Stimulated activated CD4-positive, alpha-beta T cell treated with anti-CD3 and anti-CD28 coated beads, TNF-alpha, amount 100 ng/mL, for 24 hours (primary cell): ENCODE measurements at places on chromosomes 16 and 17.

- no peak for DNase-seq
Observed at GRCh38 chr16:86975445-86975844, 341.7 kb downstream of the C16orf95 start.

DNA sequence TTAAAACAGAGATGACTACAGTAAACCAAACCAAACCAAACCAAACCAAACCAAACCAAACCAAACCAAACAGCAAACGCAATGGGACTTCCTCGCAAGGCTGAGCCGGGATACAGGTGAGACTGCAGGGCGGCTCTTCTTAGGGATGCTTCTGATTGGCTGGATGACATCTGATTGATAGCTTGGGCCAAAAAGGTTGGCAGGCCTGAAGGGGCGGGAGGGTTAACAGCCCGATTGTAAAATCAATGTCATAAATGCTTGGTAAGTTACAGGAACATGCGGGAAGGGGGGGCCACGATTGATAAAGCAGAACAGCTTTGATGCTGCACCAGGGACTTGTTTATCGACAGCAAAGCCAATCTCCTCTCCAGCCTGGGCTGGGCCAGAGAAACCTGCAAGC, 86.1 kb downstream of the ZFHX3 start:
- no peak for DNase-seq

- no peak for DNase-seq
Observed at GRCh38 chr16:68365167-68365817, 54.5 kb downstream of the PRMT7 start.

- DNase-seq: no peak
Observed at GRCh38 chr17:81092518-81093095, 57.7 kb downstream of the BAIAP2 start.

DNA sequence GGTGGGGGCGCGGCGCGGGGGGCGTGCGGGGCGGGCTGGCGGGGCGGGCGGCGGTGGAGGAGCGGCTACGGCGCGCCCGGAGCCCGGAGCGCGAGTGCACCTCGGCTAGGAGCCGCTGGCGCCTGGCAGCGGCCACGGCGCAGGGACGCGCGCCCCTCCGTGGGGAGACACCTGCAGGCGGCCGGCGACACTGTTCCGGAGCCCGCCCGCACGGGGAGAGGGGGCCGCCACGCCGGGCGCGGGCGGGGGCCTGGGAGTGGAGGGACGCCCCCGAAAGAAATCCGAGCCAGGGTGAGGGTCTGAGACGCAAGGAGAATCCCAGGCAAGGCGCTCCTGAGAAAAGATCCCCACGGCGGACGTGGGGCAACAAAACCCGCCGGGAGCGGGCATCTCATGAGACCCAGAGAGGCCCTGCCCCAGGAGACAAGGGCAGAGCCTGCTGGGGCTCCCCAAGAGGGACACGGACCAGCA, at the start of gene GSG1L:
Gene GSG1L, minus strand, starts transcription at position 124 of the 471 bp plus-strand sequence. CDS start 290 bp downstream, outside the sequence.
- peak; percentile 6 for DNase-seq

DNA sequence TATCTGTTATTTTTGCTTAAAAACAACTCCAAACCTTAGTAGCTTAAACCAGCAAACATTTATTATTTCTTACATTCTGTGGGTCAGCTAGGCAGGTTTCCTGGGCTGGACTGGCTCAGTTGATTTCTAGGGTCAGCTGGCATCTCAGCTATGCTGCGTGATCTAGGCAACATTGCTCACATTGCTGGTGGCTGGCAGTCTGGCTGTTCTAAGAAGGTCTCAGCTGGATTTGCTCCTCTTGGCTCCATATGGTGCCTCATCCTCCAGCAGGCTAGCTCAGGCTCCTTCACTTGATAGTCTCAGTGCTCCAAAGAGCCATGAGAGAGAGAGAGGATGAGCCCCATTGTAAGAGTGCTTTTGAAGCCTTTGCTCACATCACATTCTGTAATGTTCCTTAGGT, 470.6 kb upstream of the CDH5 start:
- no peak for DNase-seq

DNA sequence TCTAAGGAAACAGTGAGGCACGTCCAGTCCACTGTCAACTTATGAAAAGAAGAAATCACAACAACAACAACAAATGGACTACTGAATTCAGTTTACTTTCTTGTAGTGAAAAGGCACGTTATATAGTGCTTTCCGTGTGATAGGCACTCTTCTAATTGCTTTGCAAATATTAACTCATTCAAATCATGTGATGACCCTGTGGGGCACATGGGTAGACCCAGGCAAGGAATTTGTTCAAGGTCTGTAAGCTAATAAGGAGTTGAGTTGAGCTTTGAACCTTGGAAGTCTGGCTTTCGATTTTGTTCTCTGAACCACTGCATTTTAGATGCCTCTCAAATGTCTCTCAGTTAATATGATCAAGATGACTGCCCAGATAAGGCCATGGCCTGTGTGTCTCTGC, 295.1 kb upstream of the RBFOX1 start:
- DNase-seq: no peak

- no peak for DNase-seq
Observed at GRCh38 chr16:20850981-20851380, 44.7 kb downstream of the REXO5 start.

DNA sequence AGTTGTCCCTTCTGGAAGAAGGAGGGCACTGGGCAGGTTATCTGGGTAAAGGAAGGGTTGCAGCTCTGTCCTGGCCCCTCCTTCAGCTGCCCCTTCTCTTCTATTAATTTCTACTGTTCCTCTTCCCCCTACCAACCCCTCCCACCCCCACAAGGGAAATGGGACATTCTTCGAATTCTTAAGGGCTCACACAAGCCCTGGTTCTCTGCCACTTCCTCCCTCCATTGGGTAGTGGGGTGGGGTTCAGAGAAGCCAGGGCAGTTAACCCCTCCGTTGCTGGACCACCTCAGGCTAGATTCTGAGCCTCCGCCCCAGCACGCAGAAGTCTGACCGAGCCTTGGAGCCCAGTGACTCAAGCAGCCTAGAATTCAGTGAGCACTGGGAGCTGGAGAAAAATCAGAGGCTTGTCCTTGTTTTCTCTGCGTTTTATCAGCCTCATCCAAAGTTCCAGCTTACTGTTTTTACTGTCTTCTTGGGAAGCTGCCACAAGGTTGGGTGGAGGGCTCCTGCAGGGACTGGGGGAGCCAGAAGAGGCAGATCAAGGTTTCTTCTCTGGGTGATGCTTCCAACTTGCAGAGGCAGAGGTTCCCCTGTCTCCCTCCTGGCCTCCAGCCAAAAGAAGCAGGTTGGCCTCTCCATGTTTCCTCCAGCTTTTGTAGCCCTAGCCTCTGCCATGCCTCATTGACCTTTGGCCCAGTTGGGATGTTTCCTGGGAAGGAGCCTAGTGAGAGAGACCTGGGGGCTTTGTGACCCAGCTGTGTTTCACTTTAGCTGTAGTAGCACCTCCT, 10.2 kb downstream of the LASP1 start:
- no peak for DNase-seq

- DNase-seq: no peak
Observed at GRCh38 chr16:69720822-69721430, 5.4 kb downstream of the NQO1 start.

- DNase-seq: no peak
Observed at GRCh38 chr16:80372341-80372740, 168.5 kb upstream of the DYNLRB2 start.

- no peak for DNase-seq
Observed at GRCh38 chr17:82330322-82331239, 3.0 kb downstream of the SECTM1 start.

GRCh38 chr17:44940317-44940716, 7.3 kb downstream of the KIF18B start:
- no peak for DNase-seq

DNA sequence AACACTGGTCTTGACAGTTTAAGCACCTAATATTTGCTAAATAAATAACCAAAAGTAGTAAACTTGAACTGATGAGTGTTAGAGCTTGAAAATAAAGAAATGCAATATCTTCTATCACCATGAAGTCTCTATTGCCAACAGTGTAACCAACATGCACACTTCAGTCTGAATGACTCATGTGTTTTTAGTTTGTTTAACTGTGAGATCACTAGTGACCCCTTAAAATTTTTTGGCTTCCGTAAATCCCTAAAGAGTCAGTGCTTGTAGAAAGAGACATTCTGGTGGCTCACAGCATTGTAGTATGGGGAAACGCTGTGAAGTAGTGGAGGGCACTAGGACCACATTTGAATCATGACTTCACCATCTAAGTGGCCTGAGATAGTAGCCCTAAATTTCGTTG, 341.1 kb downstream of the PMP22 start:
- DNase-seq: no peak

- no peak for DNase-seq
Observed at GRCh38 chr16:88608076-88608475, 30.3 kb upstream of the IL17C start.

DNA sequence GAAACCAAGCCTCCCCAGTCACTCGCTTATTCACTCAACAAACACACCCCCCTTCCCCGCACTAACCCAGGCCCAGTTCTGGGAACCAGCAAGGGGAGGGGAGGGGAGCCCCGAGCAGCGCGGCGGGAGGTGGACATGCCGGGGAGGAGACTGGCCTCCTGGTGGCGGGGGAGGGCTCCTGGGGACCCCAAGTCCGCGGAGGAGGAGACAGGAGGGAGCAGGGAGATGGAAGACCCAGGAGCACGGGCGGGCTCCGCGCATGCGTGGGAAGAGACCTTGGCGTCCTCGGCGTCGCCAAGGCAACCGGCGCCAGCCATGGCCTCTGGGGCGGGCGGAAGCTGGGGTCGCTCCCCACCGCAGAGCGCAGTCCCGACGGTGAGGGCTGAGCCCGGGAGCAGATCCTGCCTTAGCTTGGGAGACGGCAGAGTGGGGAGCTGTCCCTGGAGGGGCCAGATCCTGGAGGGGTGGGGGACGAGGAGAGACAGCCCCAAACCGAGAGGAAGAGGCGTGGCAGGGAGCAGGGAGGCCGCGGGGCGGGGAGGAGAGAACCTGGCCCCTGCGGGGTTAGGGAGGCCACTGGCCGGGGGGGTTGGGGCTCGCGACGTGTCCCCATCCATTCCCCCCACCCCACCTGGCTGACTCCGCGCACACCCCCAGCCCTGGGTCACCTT, at the start of gene PRR29:
Gene PRR29, plus strand, starts transcription at position 302 of the 671 bp plus-strand sequence. Its CDS starts 14 bp downstream, at position 316.
- peak; percentile 49 for DNase-seq

DNA sequence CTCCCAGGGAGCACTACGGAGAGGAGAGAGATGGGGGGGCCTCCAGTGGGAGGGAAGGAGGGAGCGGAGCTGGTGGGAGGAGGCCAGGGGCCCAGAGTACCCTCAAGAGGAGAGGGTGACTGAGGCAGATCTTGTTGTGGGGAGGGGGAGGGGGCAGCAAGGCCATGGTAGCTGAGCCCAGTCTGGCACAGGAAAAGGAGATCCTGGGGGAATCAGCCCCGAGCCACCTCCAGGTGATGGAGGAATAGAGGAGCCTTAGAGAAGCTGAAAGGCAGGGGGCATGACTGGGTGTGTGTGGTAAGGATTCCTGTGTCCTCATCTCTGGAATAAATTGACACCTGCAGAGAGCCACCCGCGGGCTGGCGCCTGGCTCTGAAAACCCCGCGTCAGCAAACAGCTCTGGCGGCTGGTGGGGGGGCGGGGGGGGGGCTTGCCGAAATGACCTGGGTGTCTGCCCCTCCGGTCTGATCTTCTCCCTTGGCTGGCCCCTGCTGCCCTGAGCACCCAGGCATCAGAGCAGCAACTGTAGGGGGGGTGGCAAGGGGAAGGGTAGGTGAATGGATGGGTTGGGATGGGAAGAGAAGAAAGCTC, 1.3 kb upstream of the NLGN2 start:
- DNase-seq: no peak

DNA sequence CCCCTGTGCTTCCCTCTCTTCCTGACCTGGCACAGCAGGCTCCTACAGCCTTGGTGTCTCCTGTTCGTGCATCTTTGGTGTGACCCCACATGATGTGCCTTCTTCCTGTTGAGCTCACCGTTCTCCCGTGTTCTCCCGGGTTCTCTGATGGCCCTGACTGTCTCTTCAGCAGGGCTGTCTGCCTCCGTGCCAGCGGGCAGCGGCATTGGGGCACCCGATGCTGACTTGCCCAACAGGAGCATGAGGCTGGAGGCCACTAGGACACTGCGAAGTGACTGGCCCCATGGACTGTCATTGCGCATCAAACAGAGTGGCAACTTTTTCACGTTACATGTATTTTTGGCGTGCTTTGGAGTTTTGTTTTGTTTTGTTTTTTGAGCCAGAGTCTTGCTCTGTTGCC, 22.4 kb downstream of the CRAMP1 start:
- no peak for DNase-seq

DNA sequence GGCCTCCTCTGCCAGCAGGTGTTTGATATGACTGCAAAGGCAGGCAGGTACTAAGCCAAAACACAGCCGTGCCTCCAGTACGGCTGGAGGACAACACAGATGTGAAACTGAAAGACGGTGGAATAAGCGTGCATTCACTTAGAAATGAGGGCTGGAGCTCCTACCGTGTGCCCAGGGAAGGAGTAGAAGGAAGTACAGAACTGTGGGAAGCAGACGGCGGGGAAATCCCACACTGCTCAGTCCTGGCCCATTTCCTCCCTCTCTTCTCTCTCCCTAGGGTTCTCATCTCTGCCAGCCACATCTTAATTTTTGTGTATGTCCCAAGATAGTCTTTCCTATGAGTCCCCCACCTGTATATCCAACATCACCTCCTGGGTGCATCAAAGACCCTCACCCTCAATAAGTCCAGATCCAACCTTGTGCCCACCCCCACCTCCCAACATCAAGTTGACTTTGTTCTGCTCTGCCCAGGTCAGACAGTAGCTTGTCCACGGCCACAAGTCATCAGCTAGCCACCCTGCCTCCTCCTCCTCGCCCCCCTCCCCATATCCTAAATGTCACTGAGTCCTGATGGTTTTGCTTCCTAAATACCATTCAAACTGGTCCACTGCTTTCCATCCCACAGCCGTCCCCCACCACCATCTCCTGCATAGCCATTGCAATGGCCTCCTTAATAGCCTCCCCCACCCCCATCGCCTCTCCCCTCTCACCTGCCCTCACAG, 77.1 kb upstream of the RPL38 start:
- no peak for DNase-seq

DNA sequence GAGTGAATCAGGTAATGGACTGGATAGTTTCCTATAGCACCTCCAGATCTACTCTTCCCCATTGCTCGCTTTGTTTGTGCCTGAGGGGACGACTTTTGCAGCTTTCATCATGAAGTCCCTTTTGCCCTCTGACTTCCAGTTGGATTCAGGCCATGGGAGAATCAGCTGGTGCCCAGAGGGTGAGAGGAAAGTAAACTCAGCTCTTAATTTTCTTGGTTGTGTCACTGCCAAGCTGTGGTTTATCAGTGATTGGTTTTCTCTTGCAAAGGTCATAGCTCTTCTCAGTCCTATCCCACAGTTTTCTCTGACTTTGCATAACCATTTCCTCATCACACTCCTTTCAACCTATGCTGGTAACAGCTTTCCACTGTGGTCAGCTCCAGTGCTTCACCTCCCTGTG, 200.1 kb downstream of the KCNJ2 start:
- no peak for DNase-seq
